ENCODE measurements at places on chromosomes 2 and 18. TPM values are rescaled to one million over a fixed set of nuclear protein-coding genes. Genes with fewer than 3 reads are reported as not detected.
A peak's percentile ranks its signal among the peaks of the same experiment; 100 is the strongest.

DNA sequence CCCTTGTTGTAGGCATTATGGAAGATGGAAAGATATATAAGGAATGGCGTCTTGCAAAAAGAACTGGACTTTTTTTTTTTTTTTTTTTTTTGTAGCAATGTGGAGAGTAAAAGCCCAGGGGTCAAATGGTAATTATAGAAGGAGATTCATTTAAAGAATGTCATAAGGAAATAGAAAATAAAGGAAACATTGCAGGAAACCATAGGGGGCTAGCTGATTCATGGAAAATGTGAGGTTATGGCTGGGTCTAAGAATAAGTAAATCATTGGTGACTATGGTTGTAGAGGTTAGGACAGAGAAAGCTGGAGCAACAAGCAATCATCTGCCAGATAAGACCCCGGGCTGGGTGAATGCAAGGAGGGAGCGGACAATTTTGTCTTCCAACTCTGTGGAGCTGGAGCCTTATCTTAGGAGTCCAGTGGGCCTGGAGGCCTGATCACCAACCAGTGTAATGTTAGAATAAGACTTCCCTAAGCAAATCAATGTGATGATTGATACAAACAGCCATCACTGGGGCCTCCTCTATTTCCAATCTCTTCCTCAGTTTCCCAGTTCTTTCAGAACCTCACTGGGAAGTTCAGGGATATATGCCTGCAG lies 201.2 kb upstream of the TNP1 start:
- no peak for DNase-seq

GRCh38 chr2:109694190-109694589 lies 80.0 kb downstream of the SOWAHC start:
- DNase-seq, result peak; percentile 46

- peak; percentile 55 for DNase-seq
Observed at GRCh38 chr2:68925295-68925896, 27.3 kb downstream of the GKN2 start.

DNA sequence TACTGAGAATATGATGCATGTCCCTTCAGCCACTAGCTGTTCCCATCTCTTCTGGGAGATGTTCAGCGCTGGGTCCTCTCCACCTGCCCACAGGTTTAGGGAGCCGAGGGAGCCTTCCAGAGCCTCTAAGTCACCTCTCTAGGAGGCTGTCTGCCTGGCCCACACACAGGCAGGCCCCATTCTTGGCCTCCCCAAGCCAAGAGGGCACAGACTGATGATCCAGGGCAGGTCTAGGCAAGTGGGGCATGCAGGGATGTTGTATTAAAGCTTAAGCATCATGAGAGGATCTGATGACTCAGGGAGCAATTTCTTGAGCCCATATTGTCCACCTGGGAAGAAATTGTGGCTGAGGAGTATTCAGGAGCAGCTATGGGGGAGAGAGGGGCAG lies 19.9 kb downstream of the TMSB10 start:
- DNase-seq, result no peak

- DNase-seq, result peak; percentile 7
Observed at GRCh38 chr2:138269765-138270164, 231.8 kb upstream of the SPOPL start.

- no peak for DNase-seq
Observed at GRCh38 chr2:241260911-241261310, 54.6 kb downstream of the HDLBP start.

GRCh38 chr18:63454497-63454896 lies 22.3 kb upstream of the SERPINB5 start:
- peak; percentile 42 for DNase-seq

DNA sequence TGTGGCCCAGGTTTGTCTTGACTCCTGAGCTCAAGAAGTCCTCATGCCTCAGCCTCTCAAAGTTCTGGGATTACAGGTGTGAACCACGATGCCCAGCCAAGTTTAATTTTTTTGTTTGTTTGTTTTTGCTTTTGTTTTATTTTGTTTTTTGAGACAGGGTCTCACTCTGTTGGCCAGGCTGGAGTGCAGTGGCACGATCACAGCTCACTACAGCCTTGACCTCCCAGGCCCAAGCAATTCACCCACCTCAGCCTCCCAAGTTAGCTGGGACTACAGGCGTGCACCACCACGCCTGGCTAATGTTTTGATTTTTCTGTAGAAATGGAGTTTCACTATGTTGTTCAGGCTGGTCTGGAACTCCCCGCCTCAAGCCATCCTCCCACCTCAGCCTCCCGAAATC lies 29.4 kb upstream of the RAB1A start:
- DNase-seq, result no peak

DNA sequence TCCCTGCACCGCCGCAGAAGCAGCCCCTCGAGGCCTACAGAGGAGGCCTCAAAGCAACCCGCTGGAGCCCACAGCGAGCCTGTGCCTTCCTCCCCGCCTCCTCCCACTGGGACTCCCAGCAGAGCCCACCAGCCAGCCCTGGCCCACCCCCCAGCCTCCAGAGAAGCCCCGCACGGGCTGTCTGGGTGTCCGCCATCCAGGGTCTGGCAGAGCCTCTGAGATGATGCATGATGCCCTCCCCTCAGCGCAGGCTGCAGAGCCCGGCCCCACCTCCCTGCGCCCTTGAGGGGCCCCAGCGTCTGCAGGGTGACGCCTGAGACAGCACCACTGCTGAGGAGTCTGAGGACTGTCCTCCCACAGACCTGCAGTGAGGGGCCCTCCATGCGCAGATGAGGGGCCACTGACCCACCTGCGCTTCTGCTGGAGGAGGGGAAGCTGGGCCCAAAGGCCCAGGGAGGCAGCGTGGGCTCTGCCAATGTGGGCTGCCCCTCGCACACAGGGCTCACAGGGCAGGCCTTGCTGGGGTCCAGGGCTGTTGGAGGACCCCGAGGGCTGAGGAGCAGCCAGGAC lies 31.2 kb downstream of the GPC1 start:
- no peak for DNase-seq

DNA sequence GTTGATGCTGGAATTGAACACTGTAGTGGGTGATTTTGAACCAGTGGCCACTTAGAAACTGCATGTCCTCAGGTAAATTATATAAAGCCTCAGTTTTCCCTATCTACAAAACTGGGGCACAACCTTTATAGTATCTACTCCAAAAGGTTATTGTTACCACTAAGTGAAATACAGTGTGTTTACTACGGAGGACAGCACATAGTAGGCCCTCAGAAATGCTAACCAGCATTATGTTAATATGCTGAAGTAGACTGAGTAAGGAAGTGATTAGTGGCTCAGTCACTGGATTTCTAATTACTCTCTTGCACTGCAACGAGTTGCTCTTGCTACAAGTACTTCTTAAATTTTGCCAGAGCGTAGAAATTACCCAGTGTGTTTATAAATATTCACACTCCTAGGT lies 139.5 kb downstream of the HAUS1 start:
- DNase-seq, result no peak

DNA sequence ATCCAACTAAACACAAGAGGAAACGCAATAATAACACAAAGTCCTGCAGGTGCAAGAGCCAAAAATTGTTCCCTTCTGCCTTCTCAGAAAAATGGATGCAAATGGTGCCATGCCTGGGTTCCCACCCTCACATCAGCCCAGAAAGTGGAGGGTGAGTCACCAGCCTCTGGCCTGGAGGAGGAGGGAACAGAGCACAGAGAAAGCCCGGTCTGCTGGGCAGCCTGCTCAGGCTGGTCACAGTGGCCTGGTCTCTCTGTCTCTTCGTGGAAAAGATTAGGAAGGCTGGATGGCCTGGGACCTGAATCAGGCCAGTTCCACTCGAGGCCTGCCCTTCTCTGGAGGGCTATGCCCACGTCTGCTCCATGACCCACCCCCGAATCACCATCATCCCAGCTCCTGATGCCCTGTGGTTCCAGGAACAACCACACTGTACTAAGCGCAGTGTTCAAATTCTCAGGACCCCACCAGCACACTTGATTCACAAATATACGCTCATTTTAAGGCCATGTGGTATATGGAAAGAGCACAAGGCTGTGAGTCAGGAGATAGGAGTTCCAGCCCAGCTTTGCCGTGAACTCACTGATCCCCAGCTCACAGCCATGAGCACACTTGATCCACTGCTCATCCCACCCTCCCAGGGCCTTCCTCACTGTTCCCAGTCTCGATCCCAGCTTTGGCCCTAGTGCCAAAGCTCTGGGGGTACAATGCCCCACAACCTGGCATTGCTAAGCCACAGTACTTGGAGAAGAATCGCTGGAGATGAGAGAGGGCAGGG lies 82.1 kb downstream of the ZBTB7C start:
- DNase-seq, result peak; percentile 76

DNA sequence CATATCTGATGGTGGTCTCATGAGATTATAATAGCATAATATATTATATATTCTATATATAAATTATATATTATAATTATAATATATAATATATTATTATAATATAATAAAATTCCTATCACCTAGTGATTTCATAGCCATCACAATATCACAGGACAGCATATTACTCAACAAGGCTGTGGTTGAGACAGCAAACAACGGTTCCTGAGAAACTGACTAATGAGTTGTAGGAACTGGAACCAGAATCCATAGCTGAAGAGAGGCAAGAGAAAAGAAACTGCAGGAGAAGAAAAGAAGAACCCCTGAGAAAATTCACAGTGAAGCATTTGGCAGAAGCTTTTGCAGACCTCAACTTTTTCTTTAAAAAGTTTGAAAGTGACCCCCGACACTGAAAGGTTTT lies 84.0 kb downstream of the BCL2L11 start:
- DNase-seq, result no peak

- peak; percentile 41 for DNase-seq
Observed at GRCh38 chr2:233643128-233643527, 6.9 kb downstream of the UGT1A10 start.

DNA sequence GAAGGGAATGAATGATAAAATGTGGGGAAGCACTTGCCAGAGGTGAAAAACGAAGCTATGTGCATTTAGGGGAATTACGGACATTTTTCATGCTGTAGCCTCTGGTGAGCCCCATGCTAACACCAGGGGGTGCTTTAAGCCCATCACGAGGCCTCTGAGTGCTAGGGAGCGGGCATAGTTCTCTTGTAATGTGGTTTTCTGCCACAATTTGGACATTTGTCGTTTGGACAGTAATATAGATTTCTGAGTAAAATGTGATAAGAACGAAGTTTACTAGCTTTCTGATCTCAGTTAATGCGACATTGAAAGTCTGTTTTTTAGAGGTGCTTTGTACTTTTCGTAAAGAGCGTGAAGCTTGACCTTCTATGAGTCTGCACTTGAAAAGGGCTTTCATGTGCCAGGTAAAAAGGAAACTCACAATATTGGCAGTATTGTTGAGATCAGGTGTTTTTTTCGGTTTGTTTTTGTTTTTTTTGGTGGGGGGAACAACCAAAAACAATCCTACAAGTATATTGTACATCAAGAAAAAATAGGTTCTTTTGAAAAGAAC lies 50.6 kb downstream of the TRAF3IP1 start:
- DNase-seq, result peak; percentile 18

DNA sequence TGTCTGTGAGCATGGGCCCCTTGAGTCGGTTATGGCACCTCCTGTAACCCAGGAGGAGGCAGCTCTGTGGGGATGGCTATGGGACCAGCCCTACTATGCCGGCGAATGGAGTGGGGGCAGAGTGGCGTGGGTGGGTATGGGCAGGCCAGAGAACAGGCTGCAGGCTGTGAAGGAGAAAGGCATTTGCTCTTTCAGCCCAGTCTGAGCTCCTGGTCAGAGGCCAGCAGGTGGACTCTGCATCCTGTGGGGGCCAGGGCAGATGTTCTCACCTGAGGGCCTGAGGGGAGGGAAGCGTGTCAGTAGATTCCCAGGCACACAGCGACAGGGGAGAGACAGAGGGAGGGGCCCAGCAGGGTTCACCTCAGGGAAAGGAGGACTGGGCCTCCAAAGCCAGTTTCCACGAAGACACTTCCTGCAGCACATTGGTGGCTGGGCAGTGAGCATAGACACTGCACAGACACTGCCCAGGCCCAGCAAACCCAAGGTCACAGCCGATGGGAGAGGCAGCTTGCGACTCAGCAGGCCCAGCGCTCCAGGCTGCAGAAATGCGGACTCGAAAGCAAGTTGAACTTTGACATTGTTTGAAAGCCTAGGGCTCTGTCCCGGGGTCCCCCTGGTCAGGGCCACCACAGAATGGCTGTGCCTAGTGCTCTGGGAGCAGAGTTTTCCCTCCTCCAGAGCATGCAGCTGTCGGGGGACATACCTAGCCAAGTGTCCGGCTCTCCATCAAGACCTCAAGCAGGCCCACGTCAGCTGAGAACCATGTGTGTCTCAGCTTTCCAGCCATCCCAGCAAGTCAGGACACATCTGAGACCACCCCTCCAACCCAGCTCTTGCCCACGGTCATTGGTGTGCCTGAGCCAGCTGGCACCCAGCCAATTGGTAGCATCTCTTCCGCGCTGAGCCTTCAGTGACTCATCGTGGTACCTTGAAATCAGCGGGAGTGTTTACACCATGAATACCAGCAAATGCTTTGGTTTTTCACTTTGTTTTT lies 53.8 kb downstream of the TGOLN2 start:
- no peak for DNase-seq

DNA sequence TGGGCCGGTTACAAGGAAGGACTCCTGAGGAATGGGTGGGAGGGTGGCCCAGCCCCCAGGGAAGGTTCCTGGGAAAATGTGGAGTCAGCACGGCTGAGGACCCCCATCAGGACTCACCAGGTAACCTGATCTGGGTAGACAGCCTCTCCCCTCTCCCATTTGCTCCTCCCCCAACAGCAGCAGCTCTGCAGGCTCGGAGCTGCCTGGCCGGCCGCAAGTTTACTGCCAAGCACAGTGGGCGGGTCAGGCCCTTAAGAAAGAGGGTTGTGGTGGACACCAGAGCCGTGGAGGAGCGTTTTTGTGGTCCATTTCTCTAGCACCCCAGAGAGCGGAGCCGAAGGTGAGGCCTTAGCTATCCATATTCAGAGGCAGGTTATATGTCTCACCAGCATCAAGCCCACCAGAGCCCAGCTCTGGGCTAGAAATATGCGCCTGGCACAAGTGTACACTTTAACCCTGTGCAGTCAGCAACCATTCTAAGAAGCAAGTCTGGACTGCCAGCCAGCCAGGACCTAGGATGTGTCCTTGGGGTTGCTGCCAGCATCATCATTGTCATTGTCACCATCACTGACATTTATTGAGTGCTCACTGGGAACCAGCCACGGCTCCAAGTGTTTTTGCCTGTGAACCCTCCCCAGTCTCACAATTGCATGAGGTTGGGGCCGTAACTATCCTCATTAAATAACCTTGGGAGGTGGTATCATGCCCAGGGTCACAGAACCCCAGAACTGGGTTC lies 190.1 kb downstream of the KLHL29 start:
- DNase-seq, result no peak

DNA sequence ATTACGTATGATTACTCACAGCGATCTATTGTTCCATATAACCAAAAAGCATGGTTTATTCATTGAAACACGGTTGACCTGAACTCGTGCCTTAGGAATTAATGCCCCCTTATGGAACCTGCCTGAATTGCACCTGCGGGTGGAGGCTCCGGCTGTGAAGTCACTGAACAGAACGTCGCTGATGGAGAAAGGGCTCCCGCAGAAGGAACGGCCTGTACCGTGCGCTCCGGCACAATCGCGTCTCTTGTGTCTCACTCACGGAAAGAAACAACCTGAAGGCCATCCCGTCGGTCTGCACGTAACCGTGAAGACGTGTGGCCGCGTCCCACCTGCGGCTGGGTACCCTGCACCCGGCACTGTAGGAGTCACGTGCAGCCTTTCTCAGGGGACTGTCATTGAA lies 133.1 kb downstream of the NFATC1 start:
- DNase-seq, result peak; percentile 51

Gene EPHA4
- total RNA-seq, result 7.1 TPM

Gene TNFRSF11A
- 1.4 TPM for total RNA-seq

Gene KIAA2012
- total RNA-seq, result not detected

Gene PRKCE
- total RNA-seq, result 6.9 TPM

Gene NABP1
- 123 TPM for total RNA-seq

Data from renal cortical epithelial cell (primary cell).